ENCODE measurements at places on chromosomes 11 and 22.

DNA sequence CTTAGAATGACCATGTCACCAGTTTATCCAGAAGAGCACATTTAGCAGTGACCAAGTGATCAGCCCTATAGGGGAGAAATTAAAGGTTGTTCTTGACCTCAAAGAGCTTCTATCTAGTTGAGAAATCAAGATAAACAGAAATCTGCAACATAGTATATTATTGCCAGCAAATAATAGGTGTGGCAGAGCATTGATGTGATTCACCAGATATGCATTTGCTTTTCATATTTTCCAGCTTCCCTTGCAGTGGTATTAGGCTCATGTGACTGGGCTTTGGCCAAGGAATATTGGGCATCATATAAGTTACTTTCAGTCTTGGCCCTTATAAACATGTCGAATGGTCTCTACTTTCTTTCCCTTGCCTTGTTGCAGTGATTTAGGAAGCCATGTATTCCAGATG is 34.5 kb downstream of the COMMD9 start:
- DNase-seq, result no peak

- DNase-seq, result no peak
Observed at GRCh38 chr22:49372530-49373288, 455.0 kb downstream of the BRD1 start.

DNA sequence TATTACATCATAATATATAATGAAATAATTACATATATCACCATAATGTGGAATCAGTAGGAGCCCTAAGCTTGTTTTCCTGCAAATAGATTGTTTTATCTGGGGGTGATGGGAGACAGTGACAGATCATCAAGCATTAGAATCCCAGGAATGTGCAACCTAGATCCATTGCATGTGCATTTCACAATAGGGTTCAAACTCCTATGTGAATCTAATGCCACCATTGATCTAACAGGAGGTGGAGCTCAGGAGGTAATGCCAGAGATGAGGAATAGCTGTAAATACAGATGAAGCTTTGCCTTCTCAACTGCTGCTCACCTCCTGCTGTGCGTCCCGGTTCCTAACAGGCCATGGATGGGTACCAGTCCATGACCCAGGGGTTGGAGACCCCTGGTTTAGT is 63.8 kb upstream of the CHORDC1 start:
- no peak for DNase-seq

GRCh38 chr11:10481560-10482349 is 26.7 kb downstream of the AMPD3 start:
- no peak for DNase-seq

- DNase-seq, result peak; percentile 60
Observed at GRCh38 chr22:32776802-32777201, 24.7 kb upstream of the TIMP3 start.

DNA sequence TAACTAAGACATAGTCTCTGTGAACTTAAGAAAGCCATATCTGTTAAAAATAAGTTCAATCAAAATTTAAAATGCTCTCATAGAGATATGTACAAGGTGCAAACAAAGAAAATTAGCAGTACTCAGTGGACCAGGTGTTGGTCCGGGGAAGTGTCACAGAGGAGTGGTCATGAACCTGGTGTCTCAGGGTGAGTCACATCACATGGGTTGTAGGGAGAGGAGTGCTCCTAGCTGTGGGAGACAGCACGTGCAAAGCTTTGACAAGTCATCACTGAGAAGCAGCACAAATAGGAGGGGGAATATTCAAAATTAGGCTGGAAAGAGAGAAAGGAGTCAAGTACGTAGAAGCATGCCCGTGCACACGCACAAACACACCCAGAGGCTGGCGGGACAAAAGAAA is 438.1 kb downstream of the NTM start:
- no peak for DNase-seq

DNA sequence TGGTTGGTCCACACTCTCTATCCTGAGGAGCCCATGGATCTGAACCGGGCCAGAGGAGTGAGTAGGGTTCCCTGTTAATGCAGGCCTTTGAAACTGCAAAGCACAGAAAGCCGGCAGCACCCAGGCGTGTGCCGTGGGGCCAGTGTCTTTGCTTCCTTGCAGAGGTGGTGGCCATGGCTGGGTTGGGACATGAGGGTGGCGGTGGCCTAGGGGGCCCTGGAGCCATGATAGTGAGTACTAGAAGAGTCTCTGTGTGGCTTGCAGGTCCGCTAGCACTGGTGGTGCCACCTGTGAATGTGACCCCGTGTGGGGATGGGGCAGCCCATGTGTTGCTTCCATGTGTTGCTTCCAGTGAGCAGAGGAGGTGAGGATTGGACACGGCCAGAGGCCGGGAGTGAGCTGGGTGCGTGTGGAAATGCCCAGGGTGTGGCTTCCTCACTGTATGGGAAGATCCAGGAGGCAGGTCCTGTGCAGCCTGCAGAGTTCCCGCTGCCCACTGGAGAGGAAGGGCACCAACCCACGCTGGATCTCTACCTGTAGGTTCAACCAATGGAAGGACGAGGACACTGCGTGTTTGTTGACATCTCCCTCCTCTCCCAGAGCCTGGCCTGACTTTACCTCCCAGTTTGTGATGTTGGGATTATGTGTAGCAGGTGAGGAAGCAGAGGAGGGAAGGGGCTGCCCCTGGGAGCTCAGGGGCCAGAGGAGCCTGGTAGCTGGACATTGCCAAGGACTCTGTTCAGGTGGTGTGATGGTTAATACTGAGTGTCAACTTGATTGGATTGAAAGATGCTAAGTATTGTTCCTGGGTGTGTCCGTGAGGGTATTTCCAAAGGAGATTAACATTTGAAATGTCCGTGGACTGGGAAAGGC is 796.6 kb downstream of the TBC1D22A start:
- no peak for DNase-seq

- DNase-seq, result no peak
Observed at GRCh38 chr11:64654958-64655541, 64.0 kb downstream of the SLC22A12 start.

- peak; percentile 30 for DNase-seq
Observed at GRCh38 chr11:64767344-64768299, 7.8 kb upstream of the PYGM start.

- no peak for DNase-seq
Observed at GRCh38 chr22:45242778-45243191, 2.1 kb upstream of the KIAA0930 start.

DNA sequence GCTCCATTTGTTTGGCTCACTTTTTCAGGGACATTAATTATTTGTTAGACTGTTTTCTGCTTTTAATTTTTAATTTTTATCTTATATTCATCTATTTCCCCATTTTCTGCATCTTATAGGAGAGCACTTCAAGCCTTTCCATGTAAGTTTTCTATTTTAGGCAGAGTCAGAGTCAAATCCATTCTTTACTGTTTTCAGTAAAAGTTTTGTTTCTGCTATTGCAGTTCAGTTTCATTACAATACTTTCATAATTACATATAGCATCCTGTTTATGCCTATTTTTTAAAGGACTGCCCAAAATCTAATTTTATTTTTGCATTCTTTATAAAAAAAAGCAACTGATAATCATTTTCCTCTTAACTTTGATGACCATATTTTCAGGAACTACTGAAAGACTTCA is 3.8 kb upstream of the OR10A5 start:
- no peak for DNase-seq

DNA sequence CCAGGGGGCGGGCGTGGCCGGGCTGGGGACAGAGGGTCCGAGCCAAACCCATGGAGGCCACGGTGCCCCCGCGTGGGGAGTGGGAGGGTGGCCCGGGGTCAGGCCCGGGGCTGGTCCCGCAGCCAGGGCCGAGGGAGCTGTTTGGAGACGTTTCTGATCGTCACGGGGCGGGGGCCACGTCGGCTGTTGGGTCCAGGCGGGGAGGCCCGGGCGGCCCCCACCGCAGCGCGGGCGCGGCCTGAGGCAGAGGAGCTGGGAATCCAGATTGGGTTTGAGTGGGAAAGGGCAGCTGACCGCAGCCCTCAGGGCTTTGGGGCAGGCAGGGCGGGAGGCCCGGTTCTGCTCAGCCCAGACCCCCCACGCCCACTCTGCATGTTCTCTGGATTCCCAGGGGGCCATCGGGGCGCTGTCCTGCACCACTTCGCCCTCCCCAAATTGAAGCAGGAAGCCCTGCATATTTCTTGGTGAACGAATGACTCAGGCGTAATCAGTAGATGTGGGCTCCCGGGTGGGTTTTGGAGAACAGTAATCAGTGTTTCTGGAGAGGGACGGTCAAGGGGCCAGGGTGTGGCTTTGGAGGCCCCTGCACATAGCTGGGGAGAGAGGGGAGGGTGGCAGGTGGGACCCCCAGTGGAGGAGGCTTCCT is 583 bp downstream of the MRPL23 start:
- no peak for DNase-seq

GRCh38 chr11:128766591-128767081 is 72.8 kb downstream of the FLI1 start:
- no peak for DNase-seq

- DNase-seq, result no peak
Observed at GRCh38 chr11:111460340-111460739, 51.8 kb downstream of the BTG4 start.

DNA sequence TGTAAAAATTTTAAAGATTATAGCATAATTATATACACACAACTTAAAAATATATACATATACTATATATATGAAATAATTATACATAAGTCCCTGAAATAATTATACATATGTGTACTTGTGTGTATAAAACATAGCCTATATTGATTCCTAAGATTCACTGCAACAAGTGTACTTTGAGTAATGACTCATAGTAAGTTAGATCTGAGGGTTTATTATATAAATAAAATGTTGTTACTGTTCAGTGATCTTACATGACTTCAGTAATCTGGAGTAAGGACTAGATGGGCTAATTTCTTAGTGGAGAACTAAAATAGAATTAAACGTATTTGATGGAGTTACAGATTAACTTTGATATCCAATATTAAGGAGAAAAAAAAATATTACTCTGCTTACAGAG is 350.5 kb downstream of the CNTN5 start:
- DNase-seq, result no peak

DNA sequence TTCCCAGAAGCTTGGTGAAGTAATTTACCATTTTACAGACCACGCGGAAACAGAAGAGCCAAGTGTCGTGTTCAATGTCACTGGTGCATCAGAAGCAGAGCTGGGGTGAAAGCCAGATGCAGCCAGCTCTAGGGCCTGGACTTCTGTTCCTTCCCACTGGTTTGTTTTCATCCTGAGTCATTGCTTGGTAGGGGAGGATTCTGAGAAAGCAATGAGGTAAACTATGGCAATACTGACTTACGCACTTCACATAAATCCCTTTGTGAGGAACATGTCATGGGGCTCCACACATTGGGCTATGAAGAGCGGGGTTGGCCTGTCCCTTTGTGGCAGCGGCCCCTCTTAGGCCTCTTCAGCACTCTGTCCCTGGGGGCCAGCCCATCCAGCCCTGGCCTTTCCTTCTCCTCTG is 52.4 kb upstream of the RBFOX2 start:
- no peak for DNase-seq

DNA sequence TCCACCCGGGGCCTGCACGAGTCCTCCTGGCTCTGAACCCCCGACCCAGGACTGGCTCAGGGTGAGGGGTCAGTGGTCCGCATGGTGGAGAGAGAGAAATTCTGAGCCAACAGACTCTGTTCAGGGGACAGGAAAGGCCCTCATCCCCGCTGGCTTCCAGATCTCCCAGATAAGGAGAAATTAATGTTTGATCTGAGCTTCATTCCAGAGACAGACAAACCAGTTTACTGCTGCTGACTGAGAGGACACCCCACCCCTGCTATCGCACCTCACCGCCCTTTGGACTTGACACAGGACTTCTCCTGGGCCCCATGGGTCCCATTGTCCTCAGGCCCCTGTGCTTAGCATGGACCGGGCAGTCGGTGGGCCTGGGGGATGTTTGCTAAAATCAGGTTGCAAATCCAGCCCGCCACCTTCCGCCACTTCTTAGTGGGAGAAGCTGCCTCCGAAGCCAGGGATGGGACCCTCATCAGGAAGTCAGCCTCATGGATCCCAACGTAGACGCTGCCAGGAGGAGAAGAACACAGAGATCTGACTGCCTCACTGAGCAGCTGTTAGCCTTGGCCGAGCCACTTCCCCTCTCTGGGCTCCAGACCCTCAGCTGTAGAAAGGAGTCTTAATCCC is 11.2 kb upstream of the UPK3A start:
- DNase-seq, result no peak

DNA sequence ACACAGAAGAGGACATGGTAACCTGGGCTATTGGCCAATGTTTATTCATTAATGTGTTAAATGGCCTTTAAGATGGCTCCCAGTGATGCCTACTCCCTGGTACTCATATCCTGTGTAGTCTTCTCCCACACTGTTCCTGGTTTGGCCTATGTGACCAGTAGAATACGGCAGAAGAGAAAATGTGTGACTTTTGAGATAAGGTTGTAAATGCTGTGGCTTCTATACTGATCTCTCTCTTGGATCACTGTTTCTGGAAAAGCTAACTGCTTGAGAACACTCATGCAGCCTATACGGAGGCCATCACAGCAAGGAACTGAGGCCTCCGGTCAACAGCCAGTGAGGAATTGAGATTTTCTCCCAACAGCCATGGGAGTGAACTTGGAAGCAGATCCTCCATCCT is 24.1 kb downstream of the MAML2 start:
- no peak for DNase-seq

DNA sequence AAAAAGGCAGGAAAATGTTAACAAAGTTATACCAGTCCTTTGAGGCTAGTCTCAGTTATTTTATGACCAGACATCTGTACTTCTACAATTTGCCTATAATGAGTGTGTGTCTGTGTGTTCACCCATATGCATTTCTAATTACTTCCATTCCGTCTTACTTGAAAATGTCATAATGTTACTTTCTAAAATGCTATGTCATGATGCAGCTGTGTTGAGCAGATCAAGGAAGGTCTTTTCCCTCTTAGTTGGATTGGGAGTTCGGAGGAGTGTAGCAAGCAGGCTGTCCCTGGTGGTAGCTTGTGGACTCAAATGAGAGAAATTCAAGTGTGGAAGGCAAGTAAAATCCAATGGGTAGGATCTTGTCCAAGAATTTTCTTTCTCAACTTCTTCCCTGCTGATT is 3.0 kb downstream of the SNX19 start:
- DNase-seq, result no peak

DNA sequence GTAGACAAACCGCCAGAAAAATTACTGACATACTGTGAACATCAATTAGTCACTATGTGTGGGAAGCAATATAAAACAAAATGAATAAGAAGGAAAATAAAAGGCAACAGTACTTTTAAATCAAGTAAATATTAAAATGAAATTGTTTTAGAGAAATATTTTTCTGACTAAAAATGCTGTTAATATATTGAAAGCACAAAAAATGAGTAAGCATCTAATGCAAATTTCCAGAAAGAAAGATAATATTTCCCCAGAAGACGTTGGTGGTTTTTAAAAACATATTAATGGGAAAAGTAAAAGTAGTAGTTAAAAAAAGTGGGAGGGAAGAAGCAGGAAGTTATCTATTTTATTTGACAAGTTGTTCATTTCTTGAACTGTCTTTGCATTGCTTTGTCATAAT is 16.5 kb downstream of the XKR3 start:
- no peak for DNase-seq

DNA sequence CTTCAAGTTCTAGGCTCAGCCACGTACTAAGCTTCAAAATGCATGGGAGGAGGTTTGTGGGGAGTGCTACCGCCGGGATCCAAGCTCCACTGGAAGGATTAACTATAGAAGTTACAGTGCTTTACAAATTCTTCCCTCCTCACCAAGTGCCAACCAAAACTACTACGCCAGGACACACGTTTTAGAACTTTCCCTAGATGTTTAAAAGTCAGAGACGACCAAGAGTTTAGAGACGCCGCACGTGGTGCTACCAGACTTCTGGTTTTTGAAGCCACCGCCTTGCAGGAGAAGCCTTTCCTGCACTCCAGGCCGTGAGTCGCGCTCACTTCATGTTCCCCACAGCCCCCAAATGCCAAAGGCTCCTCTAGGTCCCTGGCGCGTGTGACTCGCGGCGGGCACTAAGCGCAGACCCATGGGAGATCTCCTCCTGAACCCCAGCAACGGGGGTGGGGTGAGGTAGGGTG is 734 bp downstream of the SNU13 start:
- DNase-seq, result no peak

- no peak for DNase-seq
Observed at GRCh38 chr22:49865156-49865555, 11.5 kb downstream of the ZBED4 start.

All from NCI-H2171 treated with DMSO at 0.1 percent for 48 hours (cell line).